ENCODE measurements at places on chromosomes 11 and 22. TPM values are rescaled to one million over a fixed set of nuclear protein-coding genes. Genes with fewer than 3 reads are reported as not detected.
A peak's percentile ranks its signal among the peaks of the same experiment; 100 is the strongest.

GRCh38 chr11:105491394-105491793 lies 118.5 kb upstream of the GRIA4 start:
- DNase-seq = no peak

- no peak for DNase-seq
These were observed 41.7 kb downstream of the RPS6KA4 start for GRCh38 chr11:64400667-64401066.

GRCh38 chr11:45834298-45834756 lies 12.9 kb upstream of the CRY2 start:
- DNase-seq = no peak

GRCh38 chr22:32737811-32738497 lies 63.6 kb upstream of the TIMP3 start:
- peak; percentile 23 for DNase-seq

- peak; percentile 35 for DNase-seq
These were observed 36.2 kb downstream of the SERPINH1 start for GRCh38 chr11:75598264-75598663.

DNA sequence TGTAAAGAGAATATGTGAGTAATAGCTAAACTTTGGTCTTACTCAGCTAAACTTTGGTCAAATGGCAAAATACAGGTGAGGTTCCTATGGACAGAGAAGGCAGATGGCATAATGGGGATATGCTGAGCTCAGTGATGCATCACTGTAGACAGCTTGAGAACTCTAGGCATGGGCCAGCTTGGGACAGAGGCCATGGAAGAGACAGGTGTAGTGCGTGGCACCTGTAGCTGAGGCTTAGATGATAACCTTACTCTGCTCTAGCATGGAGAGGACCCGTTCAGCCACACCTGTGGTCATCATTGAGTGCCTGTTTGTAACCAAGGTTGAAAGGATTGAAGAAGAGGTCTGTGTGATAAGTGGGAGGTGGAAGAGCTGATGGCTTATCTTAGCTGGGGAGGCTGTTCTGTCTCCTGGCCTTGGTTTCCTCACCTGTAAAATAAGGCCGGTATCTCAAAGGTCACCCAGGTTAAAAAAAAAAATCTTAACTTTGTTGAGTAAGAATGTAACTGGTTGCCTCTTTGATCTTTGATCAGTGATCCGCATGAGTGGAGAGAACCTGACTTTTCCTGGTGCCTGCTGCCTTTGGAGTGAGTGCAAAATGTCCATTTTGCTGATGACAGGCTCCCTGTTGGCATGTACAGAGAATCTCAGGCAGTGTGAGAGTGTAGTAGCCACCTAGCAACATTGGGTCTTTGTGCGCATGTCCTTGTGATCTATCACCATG lies 48.6 kb downstream of the ZNRF3 start:
- DNase-seq = no peak

- DNase-seq = no peak
These were observed 138.9 kb upstream of the MTNR1B start for GRCh38 chr11:92830377-92831155.

- no peak for DNase-seq
These were observed 377.1 kb downstream of the DCDC1 start for GRCh38 chr11:30992513-30992849.

GRCh38 chr11:82529936-82530335 lies 203.7 kb downstream of the FAM181B start:
- no peak for DNase-seq

DNA sequence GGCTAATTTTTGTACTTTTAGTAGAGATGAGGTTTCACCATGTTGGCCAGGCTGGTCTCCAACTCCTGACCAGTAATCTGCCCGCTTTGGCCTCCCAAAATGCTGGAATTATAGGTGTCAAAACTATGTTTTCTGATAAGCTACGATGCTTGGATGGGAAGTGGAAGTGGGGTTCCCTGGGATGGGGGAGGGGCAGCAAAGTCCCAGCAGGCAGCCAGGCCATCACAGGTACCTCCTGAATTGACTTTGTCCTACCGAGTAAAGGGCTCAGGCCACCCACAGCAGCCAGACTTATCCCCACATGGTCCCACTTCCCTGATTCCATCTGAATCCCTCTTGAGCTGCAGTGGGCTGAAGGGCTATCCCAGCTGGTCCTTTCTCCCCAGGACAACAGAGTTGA lies 6.9 kb downstream of the FTH1 start:
- no peak for DNase-seq

DNA sequence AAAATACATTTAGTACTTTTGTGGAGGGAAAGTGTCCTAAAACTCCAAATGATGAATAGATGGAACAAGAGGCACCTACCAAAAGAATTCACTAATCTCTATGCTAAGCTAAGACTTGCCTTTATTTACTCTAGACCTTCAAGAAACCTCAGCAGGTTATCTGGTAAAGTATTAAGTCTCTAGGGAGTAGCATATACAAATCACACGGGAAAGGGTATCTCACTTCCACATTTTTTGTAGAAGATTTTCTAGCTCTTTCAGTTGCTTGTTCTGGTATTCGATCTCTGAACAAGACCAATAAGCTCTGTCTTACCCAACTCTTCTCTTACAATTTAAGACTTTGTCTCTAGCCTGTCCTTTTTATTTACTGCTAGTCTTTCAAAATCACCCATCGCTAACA lies 18.1 kb upstream of the CADM1 start:
- DNase-seq = no peak

GRCh38 chr11:113262594-113262993 lies 51.8 kb upstream of the TTC12 start:
- DNase-seq = no peak

- peak; percentile 13 for DNase-seq
These were observed at the start of gene PVALB for GRCh38 chr22:36816636-36817524. Gene PVALB, minus strand, starts transcription at chr22:36817035. Its CDS starts 30 bp downstream, at chr22:36817005.

GRCh38 chr11:134124660-134125451 lies 56.0 kb downstream of the JAM3 start:
- DNase-seq = peak; percentile 66

DNA sequence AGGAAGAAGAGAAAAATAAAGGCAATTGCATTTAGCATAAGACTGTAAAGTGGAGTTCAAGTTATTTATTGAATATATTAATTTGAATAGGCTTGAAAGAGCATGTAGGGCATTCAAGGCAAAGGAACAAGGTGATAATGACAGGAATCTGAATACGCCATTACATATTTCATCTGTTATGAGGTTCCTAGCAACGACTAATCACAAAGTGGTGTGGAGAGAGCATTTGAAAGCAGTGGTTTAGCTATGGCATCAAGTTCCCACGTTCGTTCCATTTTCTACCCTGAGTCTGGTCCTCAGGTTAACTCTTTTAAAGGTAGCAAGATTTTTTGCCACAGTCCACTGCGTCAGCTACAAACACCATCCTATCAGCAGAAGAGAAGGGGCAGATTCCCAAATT lies 59.4 kb downstream of the CNTN5 start:
- no peak for DNase-seq

DNA sequence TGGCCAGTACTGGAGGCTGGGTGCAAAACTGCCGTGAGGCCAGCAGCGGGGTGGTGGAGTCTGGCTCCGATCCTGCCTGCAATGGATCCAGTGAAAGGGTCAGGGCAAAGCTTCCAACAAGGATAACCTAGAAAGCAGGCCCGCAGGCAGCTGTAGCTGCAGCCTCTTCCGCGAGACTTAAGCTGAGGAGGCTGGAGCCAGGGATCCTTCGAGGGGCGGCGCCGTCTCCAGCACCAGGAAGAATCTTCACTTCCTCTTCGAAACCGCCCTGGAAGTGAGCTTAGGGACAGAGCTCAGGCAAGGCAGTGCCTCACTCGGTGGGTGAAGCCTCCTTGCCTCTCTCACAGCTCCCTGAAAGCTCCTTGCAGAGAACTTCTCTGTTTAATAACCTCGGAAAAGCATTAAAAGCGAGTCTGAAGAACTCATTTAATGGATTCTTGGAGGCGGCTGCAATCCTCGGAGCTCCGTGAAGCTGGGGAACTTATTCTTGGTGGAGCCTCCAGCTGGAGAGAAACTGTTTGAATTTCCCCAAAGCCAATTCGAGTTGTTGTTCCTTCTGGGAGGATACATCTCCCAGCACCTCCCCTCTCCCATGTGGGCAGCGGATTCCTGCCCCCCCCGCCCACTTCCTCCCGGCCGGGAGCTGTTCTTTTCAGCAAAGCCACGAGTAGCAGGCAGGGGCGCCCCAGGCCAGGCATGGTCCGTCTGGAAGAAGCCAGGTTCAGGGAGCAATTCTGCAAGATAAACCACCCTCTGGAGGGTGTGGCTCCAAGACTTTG lies 169.9 kb downstream of the CTTN start:
- peak; percentile 24 for DNase-seq

DNA sequence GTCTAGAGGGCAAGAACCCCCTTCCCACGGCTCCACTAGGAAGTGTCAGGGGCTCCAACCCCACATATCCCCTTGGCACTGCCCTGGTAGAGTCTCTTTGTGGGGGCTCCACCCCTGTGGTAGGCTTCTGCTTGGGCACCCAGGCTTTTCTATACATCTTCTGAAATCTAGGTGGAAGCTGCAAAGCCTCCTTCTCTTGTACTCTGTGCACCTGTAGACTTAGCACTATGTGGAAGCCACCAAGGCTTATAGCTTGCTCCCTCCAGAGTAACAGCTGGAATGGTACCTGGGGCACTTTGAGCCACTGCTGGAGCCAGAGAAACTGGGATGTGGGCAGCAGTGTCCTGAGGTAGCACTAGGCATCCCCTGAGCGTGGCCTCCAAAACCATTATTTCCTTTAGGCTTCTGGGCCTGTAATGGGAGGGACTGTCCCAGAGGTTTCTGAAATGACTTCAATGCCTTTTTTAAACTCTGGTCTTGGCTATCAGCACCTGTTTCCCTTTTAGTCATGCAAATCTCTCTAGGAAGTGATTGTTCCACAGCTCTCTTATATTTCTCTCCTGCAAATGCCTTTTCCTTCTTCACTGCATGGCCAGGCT lies 68.4 kb downstream of the TRAF6 start:
- DNase-seq = no peak

GRCh38 chr11:83836883-83837654 lies 550.9 kb upstream of the CCDC90B start:
- peak; percentile 50 for DNase-seq

GRCh38 chr22:36860821-36861659 lies at the start of gene NCF4:
Gene NCF4, plus strand, starts transcription at chr22:36861006. Its CDS starts 166 bp downstream, at chr22:36861172.
- DNase-seq = no peak

- DNase-seq = no peak
These were observed 15.3 kb downstream of the MUC2 start for GRCh38 chr11:1089738-1090599.

DNA sequence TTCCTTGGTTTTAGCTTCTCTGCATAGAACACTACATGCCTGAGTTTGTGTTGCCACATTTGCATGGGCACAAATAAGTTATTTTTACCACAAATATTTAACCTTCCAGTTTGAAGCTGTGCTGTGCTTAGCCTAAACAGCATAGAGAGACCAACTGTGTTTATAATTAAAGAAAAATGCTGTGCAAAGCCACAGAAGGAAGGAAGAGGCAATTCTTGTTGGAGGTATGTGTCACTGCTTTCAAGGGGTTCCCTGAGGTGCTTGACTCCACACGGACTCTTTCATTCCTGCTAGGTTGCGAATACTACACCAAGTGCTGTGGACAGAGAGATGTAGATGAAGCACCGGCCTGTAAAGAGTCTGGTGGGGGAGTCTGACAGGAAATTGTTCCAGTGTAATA lies 47.6 kb upstream of the OLFML1 start:
- DNase-seq = no peak

GRCh38 chr11:125404157-125404810 lies 91.8 kb downstream of the FEZ1 start:
- DNase-seq = no peak

- DNase-seq = no peak
These were observed 16.8 kb upstream of the OSBPL5 start for GRCh38 chr11:3181725-3182461.

OVCH2 gene
- polyA plus RNA-seq = not detected

MRGPRE gene
- polyA plus RNA-seq = not detected

UCP2 gene
- polyA plus RNA-seq = 12.0 TPM

RIMBP3C gene
- polyA plus RNA-seq = 0.05 TPM

PVALB gene
- polyA plus RNA-seq = not detected

SLC1A2 gene
- polyA plus RNA-seq = 0.15 TPM

RGL4 gene
- polyA plus RNA-seq = not detected
